ENCODE measurements at places on chromosomes 3 and 15.

GRCh38 chr3:184347321-184348056 lies 10.1 kb downstream of the FAM131A start:
- no peak for DNase-seq

- DNase-seq = no peak
These were observed 154.3 kb downstream of the GOLIM4 start for GRCh38 chr3:167941234-167941995.

- DNase-seq = no peak
These were observed 42.5 kb downstream of the TRAK1 start for GRCh38 chr3:42133500-42134298.

GRCh38 chr15:59436774-59437141 lies 1.2 kb upstream of the FAM81A start:
- peak; percentile 39 for DNase-seq

DNA sequence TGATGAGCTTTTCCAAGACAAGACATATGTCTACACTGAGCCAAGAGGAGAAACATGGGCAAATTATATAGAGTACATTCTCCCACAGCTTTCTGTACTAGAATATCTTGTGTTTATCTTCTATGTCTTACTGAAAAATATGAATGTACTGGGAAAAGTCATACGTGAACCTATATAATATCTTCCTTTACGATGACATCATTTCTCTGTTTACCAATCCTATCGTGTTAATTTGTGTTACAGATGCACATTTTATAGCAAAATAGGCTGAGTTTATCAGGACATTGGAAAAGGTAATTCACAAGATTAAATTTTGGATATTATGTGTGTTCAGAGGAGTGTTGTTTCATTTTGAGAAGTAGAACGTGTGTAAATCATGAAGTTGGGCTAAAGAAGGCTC lies 452.5 kb upstream of the THRB start:
- DNase-seq = no peak

DNA sequence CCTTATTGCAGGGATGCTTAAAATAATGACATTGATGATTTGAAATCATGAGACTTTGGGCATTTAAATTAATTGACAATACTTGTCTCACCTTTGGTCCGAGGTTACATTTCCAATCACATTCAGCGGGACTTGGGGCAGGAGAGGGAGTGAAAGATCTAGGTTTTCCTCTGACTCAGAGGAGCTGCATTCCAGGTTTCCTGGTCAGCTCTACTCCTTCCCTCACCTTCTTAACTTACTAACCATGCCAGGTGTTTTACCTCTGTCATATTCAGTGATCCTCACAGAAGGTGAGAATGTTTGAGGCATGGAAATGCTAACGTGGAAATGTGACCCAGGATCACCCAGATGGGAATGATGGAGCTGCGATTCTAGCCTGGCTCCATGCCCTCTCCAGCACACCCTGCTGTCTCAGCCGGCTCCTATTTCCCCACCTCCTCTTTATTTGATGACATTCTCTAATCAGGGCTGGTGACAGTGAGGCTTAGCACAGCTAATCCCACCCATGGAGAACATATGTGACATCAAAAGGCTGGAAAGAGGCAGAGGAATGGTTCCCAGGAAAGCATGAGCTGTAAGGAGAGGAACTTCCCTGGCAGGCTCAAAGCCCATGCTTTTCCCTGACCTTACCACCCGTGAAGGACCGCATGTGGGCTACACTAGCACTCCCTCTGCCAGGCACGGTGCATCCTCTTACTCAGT lies 38.7 kb downstream of the THSD4 start:
- no peak for DNase-seq

DNA sequence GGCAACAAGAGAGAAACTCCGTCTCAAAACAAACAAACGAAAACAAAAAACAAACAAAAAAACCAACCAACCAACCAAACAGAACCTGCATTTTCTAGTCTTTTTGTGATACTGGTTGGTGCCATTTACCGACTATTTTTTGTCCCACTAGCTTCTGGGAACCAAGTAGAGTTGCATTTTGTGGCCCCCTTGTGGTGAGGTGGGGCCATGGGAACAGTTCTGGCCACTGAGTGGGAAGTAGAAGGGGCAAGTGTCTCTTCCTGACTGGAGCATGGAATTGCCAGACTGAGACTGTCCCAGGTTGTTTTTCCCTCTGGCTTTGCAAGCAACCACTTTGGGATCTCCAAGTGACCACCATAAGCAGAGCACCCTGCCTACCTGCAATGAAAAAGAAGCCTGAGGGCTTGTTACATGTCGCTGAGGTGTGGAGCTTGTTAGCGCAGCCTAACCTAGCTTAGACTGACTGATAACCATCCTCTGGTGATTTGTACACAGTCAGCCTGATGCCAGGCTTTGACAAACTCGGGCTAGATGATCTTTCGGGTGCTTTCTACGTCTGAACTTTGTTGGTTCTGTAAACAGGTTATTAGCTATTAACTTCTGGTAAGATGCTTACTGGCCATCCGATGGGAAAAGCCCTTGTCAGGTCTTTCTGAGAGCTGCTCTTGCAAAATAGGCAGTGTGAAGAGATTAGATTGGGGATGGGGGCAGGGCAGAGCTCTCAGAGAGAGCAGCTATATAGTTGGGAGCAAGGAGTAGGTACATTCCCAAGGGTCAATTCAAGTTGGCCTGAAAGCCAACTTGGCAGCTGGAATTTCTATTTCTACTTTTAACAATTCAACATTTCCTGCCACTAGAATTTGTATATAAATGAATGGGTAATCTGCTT lies 172.2 kb downstream of the SSR3 start:
- DNase-seq = peak; percentile 6

DNA sequence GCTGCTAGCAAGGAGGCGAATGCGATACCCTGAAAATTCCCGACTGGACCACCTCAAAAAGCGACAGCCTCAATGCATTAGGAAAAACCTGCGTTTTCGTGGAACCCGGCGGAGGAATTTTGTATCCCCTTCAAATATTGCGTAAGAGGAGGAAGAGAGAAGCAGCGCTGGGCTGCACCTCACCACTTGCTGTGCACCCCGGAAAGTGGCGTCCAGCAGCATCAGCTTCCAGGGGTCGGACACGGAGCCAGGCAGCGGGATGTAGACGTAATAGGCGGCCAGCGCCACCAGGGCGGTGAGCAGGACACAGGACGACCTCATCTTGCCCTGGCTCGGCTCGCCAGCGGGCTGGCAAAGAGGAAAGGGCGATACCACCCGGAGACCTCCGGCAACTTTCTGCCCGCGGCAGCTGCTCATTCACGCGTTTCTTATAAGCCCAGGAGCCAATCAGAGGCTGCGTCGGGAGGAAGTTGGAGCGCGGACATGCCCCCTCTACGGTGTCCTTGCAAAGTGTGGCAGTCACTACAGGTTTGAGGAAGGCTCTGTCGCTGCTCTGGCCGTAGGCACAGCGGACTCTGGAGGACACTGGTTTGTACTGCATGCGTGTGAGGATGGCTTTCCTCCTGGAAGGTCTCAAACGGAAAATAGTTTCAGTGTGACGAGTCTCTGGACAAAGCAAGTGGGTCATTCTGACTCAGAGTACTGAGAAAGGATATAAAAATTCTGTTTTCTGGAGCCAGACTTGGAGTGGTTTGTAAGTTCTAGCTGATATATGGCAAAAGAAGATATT lies at the start of gene NCEH1:
NCEH1 (minus strand) TSS at position 404 of the 790 bp plus-strand sequence; CDS start at position 321, 83 bp downstream.
- DNase-seq = peak; percentile 93

DNA sequence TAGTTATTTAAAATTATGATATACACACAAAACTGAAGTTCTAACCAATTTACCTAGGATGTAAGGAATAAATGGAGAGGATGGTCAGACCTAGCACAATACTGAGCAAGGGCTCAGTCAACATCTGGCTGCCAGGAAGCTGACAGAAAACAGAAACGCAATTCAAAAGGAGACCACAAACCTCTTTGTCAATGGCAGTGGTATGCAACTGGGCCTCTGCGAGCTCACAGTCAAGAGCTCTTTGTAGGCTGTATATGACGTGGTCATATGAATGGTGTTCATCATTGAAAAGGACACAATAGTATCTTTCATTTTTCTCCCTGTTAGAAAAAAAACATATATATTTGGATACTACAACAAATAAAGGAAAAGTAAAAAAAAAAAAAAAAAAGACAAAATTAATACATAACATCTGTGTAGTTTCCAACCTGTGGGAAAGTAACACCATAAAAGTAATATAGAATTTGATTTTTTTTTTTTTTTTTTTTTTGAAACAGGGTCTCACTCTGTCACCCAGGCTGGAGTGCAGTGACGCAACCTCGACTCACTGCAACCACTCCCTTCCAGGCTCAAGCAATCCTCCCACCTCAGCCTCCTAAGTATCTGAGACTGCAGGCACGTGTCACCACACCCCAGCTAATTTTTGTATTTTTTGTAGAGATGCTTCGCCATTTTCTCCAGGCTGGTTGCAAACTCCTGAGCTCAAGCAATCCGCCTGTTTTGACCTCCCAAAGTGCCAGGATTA lies 37.9 kb downstream of the UBR1 start:
- DNase-seq = no peak

DNA sequence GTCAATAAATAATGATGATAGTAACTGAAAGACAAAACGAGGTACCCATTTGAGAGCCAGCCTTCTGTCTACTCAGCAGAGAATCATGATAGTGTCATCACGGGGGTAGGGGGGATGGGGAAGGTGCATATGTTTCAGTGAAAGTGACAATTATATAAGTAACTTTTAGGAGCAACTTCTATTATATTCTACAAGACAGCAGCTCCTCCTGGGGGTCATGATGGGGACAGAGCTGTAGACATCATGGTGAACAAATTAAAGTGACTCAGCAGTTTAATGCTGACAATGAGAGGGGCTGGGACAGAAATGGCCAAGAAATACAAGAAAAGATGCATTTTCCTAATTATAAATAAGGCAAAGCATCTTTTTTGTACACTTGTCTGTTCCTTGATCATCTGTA lies 11.8 kb downstream of the CAPN3 start:
- no peak for DNase-seq

GRCh38 chr15:38559636-38560307 lies 4.8 kb downstream of the RASGRP1 start:
- DNase-seq = no peak

GRCh38 chr3:17589888-17590287 lies 152.5 kb downstream of the TBC1D5 start:
- no peak for DNase-seq

- DNase-seq = no peak
These were observed 567.3 kb downstream of the ROBO1 start for GRCh38 chr3:79200456-79200855.

GRCh38 chr3:100833483-100833882 lies 124.2 kb downstream of the TFG start:
- DNase-seq = peak; percentile 70

DNA sequence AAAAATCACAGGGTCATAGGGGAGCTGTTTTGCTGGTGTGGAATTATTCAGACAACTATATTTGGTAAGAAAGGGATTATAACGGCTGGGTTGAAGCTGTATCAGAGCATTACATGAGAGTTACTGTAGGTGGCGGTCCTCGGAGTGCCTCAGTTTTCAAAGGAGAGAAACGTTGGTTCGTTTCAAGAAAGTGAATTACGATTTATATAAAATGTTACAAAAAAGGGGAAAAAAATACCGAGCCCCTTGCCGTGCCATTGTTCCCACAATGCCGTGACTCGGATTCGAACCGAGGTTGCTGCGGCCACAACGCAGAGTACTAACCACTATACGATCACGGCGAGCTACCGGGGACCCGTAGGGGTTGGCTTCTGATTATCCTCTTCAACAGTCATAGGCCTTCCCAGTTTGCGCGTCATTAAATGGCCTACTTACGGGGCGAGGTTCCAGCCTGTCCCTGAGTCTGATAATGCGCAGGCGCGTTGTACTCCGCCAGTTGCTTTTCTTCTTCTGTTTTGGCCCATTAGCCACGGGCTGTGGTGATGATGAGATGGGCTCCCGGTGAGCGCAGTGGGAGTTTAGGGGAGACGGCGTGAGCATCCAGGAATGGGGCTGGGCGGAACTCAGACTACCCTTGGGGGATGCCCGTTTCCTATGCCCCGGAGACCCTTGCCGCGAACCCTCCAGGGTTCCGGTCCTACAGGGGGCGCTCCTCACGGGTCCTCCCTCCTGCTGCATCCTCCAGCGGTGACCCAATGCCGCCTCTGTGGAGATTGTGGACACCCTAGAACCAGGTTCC lies 10.8 kb upstream of the SHF start:
- DNase-seq = peak; percentile 79

DNA sequence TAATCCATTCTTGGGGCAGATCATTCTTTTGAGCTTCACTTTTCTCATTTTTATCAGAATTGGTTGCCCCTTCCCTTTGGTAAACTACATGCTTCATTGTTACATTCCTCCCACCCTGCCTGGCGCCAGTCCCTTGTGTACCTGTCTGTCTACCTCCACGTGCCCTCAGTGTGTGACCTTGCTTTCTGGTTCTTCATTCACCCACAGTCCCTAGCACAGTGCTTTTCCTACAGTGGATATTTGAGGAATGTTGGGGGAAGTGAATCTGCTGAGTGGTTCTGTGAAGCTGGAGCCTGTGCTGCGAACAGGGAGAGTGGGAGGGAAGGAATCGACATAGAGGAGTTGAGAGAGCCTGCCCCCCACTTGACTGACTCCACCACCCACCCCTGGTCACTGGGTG lies 23.4 kb downstream of the GPD1L start:
- DNase-seq = no peak

- no peak for DNase-seq
These were observed 28.2 kb upstream of the MGA start for GRCh38 chr15:41631880-41632470.

GRCh38 chr3:187251599-187251998 lies 39.9 kb downstream of the MASP1 start:
- DNase-seq = no peak

- DNase-seq = no peak
These were observed 4.2 kb downstream of the CD47 start for GRCh38 chr3:108086653-108087052.

DNA sequence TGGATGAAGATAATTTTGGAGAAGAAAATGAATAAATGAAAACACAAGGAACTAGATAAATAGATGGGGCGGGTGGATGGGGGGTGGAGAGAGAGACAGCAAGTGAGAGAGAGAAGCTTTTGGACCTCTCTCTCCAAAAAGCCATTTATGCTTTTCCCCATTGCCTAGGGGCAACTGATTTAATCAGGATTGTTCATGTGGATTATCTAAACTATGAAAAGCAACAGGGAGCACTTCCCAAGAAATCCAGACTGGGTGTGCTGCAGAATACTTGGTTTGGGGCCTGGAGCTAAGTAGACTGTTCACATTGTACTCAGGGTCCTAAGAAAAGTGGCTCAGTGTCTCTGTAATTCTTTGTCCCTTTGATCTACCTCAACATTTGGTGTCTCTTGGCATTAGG lies 367.0 kb downstream of the TIGIT start:
- DNase-seq = no peak

GRCh38 chr3:165464736-165465135 lies 268.6 kb upstream of the SLITRK3 start:
- DNase-seq = no peak

DNA sequence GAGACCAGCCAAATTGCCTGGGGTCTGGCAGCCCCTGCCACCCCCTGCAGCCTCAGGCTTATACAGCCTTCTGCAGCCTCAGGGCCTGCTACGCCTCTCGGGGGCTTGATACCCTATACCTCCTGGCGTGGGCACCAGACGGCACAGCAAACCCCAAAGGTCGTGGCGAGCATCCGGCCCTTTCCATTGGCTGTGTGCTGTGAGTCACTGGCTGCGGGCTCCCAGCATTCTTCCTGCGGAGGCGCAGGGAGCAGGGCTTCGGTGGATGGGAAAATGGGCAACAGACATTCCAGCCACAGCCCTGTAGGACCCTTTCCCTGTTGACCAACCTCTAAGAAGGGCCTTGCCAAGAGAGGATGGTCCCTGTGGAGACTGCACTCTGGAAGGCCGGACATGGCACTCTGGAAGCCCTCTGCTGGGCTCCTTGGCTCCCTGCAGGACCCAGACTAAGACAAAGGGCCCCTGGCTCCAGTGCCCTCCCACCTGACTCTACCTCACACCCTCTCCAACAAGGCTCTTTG lies 59.6 kb downstream of the ITGA11 start:
- no peak for DNase-seq

- DNase-seq = peak; percentile 1
These were observed at the start of gene CYP1A1 for GRCh38 chr15:74725225-74725774. TSS of gene CYP1A1 (minus strand) at chr15:74725528. CDS start at chr15:74723097, 2,431 bp downstream.

Data from NCI-H510A treated with DMSO at 0.1 percent for 48 hours (cell line).